Astrocyte (in vitro differentiated cells and primary cell): ENCODE measurements at places on chromosomes 3 and 15.

DNA sequence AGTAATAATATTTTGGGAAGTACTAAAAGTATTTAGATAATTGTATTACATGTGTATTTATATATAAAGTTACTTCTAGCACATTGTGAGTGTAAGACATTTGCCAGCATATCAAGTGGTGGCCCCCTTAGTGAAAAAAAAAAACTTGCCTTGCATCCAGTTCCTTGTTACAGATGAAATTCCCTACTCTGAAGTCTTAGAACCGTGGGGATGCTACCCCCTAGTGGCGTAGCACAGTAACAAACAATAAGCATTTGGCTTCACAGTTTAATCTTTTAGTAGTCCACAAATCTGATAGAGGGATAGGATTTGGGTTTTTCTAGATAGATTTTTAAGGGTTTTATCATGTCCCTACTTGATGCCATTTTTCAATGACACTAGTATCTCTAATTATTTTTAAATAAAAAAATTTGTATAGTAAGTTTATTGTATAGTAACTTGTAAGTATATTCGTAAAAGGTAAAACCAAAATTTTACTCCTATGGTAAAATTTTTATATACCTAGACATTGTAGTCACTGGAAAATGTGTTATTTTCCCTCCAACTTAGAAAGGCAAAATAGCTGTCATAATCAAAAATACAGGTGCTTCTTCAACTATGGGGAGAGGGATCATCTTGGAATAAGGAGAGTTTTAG, 14.3 kb downstream of the SMC4 start:
- no peaks in the 10 kb centered on the region for H3K27me3 ChIP-seq
- peaks cover 48% of the 10 kb centered on the region for H3K36me3 ChIP-seq
- no peak overlapping the region for H3K4me3 ChIP-seq
- H3K27ac ChIP-seq, result no peak overlapping the region

GRCh38 chr3:141191097-141191749, 40.4 kb upstream of the PXYLP1 start:
- no peak overlapping the region for H3K4me3 ChIP-seq
- H3K4me1 ChIP-seq, result no peaks in the 10 kb centered on the region
- no peaks in the 10 kb centered on the region for H3K36me3 ChIP-seq
- no peak overlapping the region for H3K27ac ChIP-seq

- no peaks in the 10 kb centered on the region for H3K36me3 ChIP-seq
- DNase-seq, result no peak
- no peaks in the 10 kb centered on the region for H3K27me3 ChIP-seq
- no peaks in the 10 kb centered on the region for H3K4me1 ChIP-seq
- no peak overlapping the region for H3K27ac ChIP-seq
Measured at GRCh38 chr15:23438816-23439466, 8.1 kb downstream of the GOLGA6L2 start.

DNA sequence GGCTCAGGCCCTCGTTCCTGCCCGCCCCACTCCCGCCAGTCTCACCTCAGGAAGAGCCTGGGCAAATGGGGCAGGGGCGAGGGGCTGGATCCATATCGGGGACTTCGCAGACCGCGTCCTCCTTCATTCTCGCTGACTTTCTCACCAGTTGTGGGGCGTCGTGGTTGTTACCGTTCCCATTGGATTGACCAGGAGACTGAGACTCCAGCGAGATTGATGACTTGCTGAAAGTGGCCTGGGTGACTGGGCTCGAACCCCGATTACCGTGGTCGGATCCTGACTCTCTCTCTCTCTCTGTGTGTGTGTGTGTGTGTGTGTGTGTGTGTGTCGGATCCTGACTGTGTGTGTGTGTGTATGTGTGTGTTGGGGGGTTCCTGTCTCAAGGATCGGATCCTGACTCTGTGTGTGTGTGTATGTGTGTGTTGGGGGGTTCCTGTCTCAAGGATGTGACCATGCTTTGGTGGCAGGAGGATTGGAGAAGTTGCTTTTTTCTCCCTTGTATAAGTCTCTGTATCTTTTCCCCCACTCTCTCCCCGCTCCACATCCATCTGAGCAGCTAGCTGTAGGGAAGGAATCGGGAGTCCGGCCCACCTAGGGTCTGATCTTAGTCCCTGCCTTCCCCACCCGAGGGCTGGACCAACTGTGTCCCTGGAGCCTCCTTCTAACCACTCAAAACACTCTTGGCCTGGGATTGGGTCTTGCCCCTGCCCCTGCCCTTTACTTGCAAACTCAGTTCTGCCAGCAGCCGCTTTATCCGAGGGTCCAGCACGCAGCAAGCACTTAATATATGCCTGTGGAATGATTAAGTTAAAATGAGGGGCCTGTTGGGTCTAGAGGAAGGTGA, 603 bp downstream of the PLEKHO2 start:
- peak overlapping the region; percentile 21 for H3K27ac ChIP-seq
- H3K4me1 ChIP-seq, result peaks cover 18% of the 10 kb centered on the region
- peak overlapping the region; percentile 79 for H3K4me3 ChIP-seq

DNA sequence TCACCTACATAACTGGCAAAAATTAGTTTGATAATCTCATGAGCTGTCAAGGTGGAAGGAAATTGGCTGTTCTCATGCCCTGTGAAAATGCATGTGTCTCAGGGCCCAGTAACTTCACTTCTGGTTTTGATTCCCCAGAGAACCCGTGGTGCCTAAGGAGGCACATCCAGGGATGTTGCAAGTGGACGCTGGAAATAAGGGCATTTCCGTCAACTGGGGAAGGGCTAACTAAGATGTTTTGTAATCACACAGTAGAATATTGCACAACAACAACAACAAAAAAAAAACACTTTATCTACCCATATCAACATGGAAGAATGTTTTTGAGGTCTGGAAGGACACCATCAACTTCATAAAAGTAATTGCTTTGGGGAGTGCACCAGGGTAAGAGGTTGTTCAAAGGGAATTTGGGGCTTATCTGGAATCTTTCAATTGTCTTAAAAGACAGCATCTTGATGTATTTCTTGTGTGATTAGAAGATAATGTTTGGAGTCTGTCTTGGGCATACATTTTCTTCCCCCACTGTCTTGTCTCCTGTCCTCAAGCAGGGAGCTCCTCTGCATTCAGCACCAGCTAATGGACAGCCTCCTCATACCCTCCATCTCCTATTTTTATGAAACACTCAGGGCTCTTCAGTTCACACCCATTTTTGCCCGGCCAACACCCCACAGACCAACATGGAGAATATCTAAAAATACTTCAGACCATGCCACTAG, 37.2 kb upstream of the PRR20G start:
- H3K36me3 ChIP-seq, result no peaks in the 10 kb centered on the region
- no peak for DNase-seq
- no peaks in the 10 kb centered on the region for H3K4me1 ChIP-seq
- H3K27ac ChIP-seq, result no peak overlapping the region
- H3K27me3 ChIP-seq, result no peaks in the 10 kb centered on the region

DNA sequence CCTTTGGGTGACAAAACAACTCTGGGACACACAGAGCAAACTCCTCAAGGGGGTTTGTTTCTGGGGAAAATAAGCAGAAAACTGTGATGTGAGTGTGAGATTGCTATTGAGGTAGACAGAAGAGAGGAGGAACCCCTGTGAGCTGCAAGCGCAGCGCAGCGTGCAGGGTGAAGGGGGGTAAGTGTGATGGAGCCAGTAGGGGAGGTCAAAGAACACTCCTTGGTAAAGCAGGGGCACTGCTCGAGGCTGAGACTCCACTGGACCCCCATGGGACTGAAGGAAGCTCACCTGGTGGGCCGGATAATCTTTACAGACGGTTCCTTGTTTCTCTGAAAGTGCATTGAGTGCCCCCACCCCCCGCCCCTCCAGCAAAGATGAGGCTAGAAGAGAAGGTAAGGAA, 7.5 kb downstream of the INAFM2 start:
- no peak overlapping the region for H3K4me3 ChIP-seq
- H3K27me3 ChIP-seq, result no peaks in the 10 kb centered on the region
